Fibroblast of the conjunctiva (primary cell): ENCODE measurements at places on chromosomes 2 and 18.
A peak's percentile ranks its signal among the peaks of the same experiment; 100 is the strongest.

GRCh38 chr18:37507239-37507638 lies 58.4 kb downstream of the CELF4 start:
- DNase-seq, result no peak

- DNase-seq, result no peak
Observed at GRCh38 chr2:111127351-111127750, 6.6 kb downstream of the BCL2L11 start.

GRCh38 chr18:58861861-58862301 lies 2.8 kb upstream of the ZNF532 start:
- DNase-seq, result no peak

DNA sequence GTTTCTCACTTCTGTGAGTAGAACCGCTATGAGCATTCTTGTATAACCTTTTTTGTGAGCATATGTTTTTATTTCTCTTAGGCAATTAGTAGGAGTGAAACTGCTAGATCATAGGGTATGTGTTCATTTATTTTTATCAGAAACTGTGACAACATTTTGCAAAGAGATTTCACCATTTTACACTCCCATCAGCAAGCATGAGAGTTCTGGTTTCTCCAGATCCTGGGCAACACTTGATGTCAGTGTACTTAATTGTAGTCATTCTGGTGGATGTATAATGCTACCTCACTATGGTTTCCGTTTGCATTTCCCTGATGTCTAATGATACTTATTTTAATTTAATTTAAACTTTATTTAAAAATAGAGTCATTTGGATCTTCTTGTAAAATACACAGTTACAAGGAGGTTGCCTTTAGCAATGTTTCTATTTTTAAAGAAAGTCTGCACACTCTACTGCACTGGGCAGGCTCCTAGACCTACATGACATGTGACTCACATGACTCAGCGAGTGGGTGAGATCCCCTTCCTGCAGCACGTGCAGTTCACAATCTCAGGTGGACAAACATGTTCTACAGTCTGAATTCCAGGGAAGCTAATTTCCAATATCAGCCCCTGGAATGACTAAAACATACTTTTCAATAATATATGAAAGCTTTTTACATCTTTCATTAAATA lies 127.0 kb upstream of the BCL2L11 start:
- DNase-seq, result no peak

- DNase-seq, result no peak
Observed at GRCh38 chr18:12053289-12053688, 40.4 kb upstream of the ANKRD62 start.

- DNase-seq, result peak; percentile 32
Observed at GRCh38 chr2:110770959-110771431, 38.6 kb downstream of the ACOXL start.
